Astrocyte of the spinal cord (primary cell): ENCODE measurements at places on chromosomes 3 and 15.

- no peak for DNase-seq
Observed at GRCh38 chr15:63391669-63392360, 10.2 kb upstream of the CA12 start.

- DNase-seq = no peak
Observed at GRCh38 chr3:36918050-36918449, 26.8 kb downstream of the TRANK1 start.

DNA sequence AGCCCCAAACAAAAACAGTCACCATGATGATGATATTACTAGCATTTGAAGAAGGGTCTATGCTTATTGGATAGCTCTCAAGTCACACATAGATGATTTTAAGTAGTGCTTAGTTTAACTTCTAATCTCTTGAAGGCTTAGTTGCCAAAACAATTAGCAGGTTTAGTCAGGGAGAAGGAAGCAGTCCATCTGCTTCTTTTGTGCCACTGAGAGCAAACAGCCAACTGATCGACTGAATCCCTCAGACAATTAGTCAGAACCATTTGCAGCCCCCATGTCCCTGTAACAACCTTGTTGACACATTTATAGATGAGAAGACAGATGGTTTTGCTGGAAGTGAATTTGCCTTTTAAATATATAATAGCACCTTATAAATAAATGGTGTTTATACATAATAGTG is 585.1 kb upstream of the SUCLG2 start:
- no peak for DNase-seq

- DNase-seq = peak; percentile 35
Observed at GRCh38 chr3:141998669-141999290, 122.3 kb downstream of the ATP1B3 start.

- peak; percentile 79 for DNase-seq
Observed at GRCh38 chr3:57805674-57806073, 49.6 kb downstream of the SLMAP start.

DNA sequence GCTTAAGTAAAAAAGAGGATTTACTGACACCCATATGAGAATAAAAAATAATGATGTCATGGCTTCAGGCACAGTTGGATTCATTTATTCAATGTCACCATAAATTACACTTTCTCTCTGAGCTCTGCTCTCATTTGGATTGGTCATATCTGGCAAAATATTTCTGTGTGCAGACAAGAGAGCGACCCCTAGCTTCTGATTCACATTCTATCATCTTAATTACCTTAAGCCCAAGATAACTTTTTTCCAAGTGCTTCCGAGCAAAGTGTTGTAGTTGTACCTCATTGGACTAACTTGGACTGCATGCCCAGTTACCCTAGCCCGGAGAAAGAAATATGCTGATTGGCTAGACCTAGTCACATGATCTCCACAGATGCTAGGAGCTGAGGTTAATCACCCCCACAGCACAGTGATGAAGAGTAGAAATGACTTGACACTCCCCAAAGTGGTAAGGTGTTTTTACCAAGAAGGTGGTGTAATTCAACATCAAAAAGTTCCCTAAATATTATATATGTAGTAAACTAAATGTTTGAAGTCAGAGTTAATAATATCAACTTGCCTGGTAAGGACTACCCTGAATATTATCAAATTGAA is 552.2 kb upstream of the SUCLG2 start:
- no peak for DNase-seq
